ENCODE measurements at places on chromosomes 4 and X.

- no peak for DNase-seq
These were observed 26.9 kb downstream of the PAPSS1 start for GRCh38 chr4:107693132-107693531.

DNA sequence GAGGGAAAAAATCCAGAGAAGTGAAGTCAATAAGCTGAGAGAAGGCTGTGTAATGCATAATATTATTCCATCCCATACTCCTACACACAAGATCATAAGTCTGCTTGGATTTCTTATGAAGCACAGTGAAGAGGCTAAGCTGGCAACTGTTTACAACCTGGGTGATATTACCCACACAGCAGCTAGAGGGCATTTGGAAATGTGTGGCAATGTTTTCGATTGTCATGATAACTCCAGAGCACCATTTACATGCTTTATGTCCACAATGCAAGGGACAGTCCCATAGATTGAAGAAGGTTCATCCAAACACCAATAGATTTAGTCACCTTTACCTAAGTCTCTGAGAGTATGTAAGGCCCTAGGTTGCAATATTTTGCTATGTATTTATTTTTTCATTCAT is 412.2 kb downstream of the PPP3CA start:
- no peak for DNase-seq

GRCh38 chrX:25650216-25650820 is 487.8 kb upstream of the MAGEB18 start:
- DNase-seq, result no peak

DNA sequence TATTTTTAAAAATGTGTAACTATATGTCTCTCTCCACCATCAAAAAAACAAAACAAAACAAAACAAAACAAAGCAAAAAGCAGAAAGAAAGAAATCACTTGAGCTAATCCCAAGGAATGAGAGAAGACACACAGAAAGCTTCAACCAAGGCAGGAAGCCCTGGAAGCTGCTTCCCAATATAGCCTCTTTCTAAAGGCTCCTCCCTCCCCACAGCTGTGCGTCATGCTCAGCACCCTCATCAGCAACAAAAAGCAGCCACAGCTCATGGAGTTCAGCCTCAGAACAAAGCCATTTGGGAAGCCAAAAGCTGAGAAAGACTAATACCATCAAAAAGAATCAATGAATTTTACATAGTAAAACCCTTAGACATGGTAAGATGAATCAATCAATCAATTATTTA is 501.6 kb upstream of the SMIM31 start:
- no peak for DNase-seq

DNA sequence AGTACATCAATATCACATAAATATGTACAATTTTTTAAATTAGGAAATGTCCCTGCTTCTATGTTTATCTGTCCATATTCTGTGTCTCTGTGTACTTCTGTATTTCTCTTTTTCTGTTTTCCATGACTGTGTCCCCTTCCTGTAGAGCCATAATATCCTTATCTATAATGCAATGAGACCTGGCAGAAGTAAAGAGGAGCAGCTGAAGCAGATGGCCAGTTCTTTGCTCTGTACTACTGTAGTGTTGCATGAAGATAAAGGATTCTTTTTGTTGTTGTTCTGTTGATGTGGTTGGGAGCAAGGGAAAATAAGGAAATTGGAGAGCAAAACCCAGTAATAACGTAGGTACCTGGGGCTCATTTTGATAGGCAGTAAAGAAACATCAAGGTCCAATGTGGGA is 301.7 kb downstream of the ADGRL3 start:
- DNase-seq, result no peak

- no peak for DNase-seq
These were observed 267.9 kb upstream of the SLC7A11 start for GRCh38 chr4:138510053-138510452.

- peak; percentile 56 for DNase-seq
These were observed 344.0 kb downstream of the ACTRT1 start for GRCh38 chrX:127708155-127708554.

DNA sequence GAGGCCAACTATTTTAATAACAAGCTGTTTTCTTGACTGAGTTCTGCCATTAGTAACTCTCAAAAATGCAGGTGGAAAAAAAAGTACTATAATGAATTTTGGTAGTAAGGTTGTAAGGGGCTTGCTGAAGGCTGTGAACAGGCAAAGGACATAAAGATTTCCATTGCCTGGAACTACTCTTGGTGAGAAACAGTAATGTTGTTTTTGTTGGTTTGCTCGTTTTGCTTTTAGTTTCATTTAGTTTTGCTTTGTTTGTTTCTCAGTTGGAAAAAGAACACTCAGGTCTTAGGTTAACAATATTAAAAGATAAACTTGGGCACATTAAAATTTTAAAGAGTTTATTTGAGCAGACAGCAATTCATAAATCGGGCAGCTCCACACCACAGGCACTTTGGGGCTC is 824.5 kb upstream of the HTR2C start:
- DNase-seq, result no peak

DNA sequence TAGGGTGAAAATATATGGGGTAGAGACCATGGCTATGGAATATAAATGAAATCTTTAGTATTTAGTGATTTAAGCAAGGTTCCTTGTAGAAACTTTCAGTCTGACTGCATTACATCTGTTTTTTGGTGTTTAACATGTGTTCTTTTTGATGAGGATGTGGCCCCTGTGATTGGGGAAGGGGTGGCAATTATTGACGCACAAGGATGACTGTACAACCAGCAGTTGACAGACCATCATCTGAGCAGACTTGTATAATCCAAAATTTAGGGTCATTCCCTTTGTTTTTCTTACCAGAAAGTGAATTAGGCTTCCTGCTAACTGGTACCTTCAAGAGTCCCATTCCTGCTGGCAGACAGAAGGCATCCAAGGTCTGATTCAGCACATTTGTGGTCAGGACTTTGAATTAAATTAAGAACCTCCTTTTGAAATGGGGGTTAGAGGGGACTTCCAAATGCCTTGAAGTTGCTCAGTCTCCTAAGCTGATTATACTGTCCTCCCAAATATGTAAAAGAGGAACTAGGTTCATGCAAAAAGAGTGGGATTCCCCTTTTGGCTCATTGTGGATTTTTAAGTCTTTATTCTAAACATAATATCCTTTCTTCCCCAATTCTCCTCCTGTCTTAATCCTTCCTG is 112.4 kb upstream of the CXCL13 start:
- DNase-seq, result no peak

GRCh38 chr4:6918338-6918737 is 8.7 kb downstream of the TBC1D14 start:
- DNase-seq, result peak; percentile 55

DNA sequence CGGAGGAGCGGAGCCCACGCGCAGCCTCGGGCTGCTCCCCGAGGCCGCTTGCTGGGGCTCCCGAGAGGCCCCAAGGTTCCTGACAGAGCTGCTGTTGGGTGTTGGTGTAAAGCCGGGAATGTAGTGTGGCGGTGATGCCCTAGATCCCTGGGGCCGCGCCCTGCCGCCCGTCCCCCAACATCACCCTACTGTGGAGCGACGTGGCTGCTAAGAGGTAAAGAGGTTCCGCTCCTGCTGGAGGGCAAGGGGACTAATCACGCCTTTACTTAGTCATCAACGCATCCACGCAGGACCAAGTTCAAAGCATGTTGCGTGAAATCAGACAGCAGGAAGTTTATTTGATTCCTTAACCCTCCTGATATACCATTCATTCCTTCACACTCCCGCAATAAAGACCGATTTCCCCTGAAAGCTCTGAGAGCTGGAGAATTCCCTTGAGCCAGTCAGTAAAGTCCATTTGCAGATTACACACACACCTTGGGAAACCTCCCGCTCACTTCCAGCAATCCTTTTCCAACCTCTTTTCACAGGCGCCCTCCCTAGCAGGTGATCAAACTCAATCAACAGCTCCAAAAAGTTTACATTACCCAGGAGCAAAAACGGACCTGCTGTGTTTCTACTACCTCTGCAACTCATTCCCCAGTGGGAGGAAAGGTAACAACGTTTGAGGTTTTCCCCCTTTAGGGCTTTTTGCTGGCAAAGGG is 579 bp upstream of the GABRA2 start:
- no peak for DNase-seq

DNA sequence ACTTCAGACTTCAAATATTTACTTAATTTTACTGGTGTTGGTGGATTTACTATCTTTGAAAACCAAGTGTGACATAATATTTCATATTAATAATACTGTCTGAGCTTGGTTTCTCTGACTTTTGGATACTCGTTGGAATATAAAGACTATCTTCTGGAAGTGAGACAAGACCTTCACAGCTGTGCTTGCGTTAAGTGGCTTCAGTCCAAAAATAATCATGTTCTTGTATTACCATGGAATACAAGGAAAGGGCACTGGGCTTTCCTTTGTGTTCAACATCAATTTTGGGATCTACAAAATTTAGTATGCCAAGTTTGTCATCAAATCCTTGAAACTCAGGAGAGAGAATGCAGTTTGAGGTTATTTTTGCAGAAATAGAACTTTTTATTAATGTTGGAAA is 712.4 kb upstream of the LCORL start:
- no peak for DNase-seq

DNA sequence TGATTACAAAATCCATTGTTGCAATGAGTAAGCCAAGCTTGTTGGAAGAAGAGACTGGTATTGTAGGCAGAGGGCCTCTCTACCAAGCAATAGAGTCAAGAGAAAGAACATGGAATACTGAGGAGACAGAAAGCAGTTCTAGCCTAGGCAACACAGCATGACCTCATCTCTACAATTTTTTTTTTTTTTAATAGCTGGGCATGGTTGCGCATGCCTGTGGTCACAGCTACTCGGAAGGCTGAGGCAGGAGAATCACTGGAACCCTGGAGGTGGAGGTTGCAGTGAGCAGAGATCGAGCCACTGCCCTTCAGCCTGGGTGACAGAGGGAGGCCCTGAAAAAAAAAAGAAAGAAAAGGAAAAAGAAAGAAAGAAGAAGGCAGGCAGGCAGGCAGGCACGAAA is 11.7 kb upstream of the ZBTB33 start:
- DNase-seq, result no peak

DNA sequence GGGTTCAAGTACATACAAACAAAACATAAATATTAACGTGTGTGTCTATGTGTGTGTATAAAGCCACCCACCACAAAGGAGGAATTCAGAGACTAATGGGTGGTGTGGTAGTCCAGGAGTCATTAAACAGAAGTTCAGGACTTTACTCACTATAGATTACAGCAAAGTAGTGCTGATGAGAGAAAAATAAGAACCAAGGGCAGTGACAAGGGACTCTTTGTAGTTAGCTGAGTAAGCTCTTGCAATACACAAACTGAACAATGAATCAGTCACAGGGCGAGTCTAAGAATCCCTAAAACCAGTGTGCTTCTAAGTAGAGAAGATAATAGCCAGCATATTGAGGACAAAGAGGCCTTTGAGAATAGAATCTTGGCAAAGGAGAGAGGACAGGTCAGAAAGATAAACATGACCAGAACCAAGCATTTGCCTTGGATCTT is 232.4 kb downstream of the PPP3CA start:
- no peak for DNase-seq

DNA sequence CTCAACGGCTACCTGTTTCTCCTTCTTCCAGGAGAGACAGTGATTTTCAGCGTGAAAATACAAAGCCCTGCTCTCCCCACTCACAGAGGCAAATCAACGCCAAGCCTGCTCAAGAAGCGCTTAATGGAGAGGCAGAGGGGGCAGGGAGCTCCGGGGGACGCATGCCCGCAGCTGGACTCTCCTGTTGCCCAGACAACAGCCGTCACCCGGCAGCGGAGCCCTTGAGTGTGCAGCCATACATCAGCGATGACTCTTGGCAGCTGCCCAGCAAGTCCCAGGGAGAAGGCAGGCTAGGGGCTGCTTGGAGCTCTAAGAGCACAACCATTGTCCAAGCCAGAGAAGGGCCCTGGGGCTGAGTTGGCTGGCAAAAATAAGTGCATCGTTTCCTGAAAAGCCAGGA is 71.0 kb upstream of the AFAP1 start:
- DNase-seq, result peak; percentile 93

DNA sequence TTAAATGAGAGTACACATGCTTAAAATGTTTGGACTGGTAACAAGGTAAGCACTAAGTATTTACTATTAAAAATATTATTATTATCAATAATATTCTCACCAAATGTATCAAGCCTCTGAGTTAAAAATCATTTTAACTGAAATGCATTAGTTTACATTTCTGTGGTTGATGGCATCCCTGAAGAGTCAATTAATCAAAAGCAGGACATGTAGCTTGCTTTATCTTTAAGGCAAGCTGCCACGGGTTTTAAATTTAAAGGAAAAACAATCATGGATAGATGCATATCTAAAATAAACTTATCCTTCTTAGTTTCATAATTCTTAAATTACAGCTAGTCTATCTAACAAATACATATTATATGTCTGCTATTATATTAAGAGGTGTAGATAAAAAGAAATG is 584.8 kb upstream of the INTU start:
- DNase-seq, result no peak

DNA sequence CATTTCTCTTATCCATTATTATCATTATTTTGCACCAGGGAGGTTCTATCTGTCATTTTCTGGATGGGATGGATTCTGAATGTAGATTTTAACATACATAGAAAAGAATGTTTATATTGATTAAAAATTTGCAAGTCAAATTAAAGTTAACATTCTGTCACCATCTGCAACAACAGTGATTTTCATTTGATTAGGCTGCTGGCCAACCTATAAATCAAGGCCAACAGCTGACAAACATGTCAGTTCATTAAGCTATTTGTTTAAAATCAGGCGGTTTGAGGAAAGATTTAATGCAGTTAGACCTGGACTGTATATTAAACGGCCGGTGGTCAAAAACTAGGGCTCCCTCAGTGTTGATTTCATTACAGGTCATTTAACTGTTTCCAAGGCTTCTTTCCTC is 109.5 kb upstream of the CBR4 start:
- no peak for DNase-seq

DNA sequence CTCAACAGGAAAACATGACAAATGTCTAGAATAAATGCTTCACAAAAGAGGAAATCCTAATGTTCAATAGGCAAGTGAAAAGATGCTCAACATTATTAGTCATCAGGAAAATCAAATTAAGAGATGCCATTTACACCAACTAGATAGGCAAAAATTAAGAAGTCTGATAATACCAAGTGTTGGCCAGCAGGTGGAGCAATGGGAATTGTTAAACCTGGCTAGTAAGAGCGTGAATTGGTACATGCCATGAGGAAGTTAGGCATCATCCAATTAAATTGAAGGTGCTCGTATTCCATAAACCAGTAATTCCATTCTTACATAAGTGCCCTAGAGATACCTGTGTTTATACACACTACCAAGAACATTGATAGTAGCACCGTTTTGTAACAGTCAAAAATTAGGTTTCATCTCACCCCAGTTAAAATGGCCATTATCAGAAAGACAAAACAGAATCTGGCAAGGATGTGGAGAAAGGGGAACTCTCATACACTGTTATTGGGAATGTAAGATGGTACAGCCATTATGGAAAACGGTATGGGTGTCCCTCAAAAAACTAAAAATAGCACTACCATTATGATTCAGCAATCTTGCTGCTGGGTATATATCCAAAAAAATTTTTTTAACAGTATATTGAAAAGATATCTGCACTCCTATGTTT is 14.0 kb upstream of the ZCCHC18 start:
- peak; percentile 14 for DNase-seq

- DNase-seq, result no peak
These were observed 20.1 kb upstream of the TET2 start for GRCh38 chr4:105126311-105127169.

- no peak for DNase-seq
These were observed 60.5 kb upstream of the TSPAN7 start for GRCh38 chrX:38500866-38501265.

GRCh38 chr4:75895744-75896314 is 6.4 kb downstream of the PPEF2 start:
- DNase-seq, result peak; percentile 22

Data from NCI-H2029 treated with DMSO at 0.1 percent for 48 hours (cell line).